ENCODE measurements at places on chromosomes 2 and 18.

DNA sequence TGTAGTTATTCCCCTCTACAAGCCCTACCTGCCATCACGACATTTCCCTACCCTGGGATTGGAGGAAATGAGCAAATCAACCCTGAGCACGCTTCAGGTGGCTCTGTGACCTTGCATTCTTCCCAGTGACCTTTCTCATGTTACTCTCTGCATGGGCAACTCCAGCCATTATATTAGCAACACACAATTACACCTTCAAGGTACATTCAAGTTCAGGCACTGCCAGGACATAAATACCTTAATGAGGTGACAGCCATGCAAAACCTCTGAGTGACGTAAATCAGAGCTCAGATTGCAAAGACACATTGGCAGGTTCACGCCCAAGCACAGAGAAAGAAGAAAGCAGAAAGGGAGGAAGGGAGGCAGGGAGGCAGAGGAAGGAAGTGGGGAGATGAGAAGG, 68.7 kb upstream of the ALK start:
- no peak for DNase-seq

GRCh38 chr2:99297994-99298393, 3.0 kb downstream of the LYG1 start:
- DNase-seq, result no peak

GRCh38 chr2:186687807-186688211, 6.1 kb upstream of the FAM171B start:
- DNase-seq, result no peak

DNA sequence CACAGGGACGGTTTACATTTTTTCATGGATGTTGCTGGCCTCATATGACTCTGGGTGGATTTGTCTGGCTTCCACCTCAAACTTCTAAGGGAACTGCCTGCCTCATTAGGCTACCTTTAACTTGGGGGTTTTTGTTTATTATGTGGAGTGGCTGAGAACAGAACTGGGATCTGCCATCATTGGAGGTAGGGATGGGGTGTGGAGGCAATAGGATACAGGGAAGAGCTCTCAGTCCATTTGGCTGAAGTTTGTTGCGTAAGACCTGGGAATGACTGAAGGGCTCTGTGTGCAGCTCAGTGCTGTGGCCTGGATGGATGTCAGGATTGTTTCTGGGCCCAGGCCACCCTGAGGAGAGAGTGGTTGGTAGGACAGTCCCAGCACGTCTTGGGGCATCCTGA, 31.2 kb downstream of the ASB1 start:
- DNase-seq, result no peak

- DNase-seq, result no peak
Observed at GRCh38 chr2:157696036-157696435, 67.4 kb upstream of the ACVR1C start.

DNA sequence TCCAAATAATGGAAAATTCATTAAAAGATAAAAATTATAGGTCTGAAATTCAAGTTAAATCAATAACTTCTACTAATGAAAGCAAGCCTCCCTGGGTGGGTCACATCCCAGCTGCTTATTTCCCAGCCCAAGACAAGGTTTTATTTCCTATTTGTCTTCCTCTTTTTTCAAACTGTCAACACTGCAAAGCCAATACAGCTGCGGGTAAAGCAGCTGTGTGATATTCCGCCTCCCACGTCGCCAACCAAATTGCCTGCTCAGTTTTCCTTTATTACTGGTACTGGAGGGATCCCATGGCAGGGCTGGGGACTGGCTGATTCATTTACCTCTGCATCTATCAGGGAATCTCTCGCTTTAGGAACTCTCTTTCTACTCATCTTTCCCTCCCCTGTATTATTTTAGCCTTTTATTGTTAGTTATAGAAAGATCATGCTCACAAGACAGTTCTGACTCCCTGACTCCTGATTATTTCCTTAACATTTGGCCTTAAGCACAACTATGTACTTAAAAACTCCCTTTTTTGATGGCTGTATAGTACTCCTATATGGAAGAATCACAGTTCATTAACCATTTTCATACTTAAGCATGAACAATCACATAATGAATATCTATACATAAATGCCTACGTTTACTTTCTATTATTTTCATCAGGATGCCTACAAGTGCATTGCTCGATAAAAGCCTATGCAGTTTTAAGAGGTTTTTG, 253.1 kb downstream of the CDCA7 start:
- DNase-seq, result no peak

DNA sequence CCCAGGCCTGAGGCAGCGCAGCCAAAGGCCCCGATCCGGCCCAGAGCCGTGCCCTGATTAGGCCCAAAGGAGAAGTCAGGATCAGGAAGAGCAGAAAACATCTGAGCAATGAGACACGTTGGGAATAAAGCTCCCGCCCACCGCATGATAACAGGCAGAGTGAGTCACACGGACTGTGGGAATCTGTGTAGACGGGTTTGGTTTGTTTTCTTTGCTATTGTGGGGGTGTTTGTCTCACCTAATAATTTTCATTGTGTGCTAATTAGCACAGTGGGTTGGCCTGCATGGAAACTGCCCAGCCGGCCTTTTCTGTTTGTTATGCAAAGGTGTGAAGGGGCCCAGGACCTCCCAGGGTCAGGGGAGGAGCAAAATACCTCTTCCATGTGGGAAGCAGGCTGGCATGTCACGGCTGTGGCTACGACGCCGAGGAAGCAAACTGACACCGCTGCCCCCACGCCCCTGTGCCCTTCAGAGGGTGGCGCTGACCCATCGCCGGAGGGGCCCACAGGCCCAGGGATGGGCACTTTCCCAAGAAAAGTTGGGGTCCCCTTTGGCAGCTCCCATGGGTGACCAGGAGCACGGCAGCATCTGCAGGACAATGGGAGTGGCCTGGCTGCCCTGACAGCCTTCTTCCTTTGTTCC, 68.4 kb upstream of the CTDP1 start:
- no peak for DNase-seq

DNA sequence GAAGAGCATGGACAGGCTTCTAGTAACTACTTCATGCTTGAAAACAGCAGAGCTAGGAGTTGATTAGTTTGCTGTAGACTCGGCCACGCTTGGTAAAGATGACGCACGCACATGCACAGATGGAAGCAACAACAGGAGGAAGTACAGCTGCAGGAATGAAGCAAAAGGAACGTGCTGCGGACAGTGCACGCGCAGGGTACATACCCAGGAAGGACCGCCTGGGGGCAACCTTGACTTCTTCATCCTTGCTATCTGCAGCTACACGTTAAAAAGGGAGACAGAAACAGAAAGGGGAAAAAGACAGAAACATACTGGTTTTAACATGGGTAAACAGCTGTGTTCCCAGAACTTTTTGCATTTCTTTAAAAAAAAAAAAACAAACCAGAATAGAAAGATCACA, 17.7 kb downstream of the SLC66A2 start:
- DNase-seq, result no peak

GRCh38 chr2:151817929-151818328, 10.3 kb downstream of the ARL5A start:
- no peak for DNase-seq

GRCh38 chr2:23745726-23746105, 181.2 kb downstream of the ATAD2B start:
- DNase-seq, result no peak

DNA sequence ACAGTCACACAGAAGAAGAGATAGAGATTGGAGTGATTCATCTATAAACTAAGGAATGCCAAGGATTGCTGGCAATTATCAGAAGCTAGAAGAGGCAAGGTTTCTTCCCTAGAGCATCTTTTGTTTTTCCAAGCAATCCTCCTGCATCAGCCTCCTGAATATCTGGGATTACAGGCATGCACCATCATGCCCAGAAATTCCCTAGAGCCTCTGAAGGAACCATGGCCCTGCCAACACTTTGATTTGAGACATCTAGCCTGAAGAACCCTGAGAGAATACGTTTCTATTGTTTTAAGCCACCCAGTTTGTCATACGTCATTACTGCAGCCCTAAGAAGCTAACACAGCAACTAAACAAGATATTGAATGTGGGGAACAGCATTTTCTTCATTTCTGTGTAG, 525.0 kb downstream of the ERBB4 start:
- DNase-seq, result no peak

Data from NCI-H1930 (cell line).